ENCODE measurements at places on chromosomes 7 and 10.

- no peak for DNase-seq
Observed at GRCh38 chr7:88140947-88141346, 78.9 kb downstream of the SRI start.

- DNase-seq: no peak
Observed at GRCh38 chr7:44819292-44819691, 22.8 kb downstream of the PPIA start.

DNA sequence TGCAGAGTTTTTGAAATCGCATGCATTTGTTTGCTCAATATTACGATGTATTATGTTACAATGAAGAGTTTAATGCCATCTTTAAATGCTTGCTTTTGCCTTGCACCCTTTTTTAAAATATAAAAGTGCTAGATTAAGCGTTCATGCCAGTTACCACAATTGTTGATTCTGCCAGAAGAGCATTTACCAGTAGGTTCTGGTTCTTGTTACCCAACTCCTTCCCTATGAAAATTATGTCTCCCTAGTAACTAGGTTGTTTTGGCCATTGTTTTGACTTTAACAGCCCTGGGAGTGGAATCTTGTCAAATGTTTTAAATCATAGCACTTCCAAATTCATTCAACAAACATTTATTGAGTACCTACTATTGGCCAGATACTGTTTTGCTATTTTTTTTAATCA is 32.8 kb upstream of the CDK14 start:
- no peak for DNase-seq

DNA sequence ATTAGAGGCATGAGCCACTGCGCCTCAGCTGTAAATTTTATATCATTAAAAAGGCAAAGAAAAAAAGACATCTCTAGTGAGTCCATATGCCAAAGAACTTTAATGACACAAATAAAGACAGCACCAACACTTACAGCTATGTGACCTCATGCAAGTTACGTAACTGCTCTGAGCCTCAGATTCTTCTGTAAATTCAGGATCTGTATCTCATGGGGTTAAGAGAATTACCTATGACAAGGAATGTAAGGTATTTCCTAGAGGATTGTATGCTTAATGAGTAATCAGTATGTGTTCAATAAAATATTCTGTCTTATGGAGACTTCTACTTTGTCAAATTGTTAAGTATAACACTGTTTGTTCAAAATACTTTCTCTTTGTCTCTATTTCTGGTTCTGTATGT is 274.0 kb upstream of the GLI3 start:
- no peak for DNase-seq

DNA sequence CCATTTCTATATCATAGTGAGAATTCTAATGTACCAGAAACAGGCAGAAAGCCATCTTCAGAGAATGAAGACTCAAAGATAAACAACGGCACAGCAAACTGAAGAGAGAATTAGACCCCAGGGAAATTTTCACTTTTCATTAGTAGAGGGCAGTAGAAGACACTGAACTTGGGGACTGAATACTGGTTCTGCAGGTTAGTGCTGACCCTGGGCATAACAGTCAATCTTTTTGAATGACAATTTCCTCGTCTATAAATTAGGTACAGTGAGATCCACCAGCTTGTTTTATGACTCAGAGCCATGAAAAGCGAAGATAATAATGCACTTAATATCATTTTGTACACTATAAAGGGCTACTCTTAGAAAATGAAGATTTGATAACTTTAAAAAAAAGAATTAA is 13.7 kb downstream of the FKBP14 start:
- DNase-seq: no peak

GRCh38 chr10:110946496-110946895 is 27.1 kb downstream of the SHOC2 start:
- DNase-seq: no peak

- no peak for DNase-seq
Observed at GRCh38 chr7:75649462-75649861, 89.3 kb downstream of the HIP1 start.

DNA sequence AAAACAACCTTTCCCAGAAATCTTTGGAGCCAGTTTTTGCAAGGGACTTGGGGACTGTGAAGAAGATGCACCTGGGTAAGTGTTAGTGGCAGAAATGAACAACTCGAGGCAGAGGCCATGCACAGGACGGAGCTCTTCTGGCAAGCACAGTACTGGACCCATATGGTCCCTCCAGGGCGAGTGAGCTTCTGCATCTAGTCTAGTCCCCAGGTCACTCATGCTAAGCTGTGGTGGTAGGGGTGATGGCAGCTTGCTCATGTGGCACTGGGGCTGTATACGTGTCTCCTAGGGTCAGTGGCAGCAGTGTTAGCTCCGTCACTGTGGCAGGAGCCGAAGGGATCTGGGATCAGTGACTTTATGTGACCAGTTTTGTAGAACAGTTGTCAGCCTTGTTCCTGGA is 9.3 kb upstream of the LRRC61 start:
- DNase-seq: no peak

- no peak for DNase-seq
Observed at GRCh38 chr10:86179153-86179524, 187.5 kb downstream of the GRID1 start.

DNA sequence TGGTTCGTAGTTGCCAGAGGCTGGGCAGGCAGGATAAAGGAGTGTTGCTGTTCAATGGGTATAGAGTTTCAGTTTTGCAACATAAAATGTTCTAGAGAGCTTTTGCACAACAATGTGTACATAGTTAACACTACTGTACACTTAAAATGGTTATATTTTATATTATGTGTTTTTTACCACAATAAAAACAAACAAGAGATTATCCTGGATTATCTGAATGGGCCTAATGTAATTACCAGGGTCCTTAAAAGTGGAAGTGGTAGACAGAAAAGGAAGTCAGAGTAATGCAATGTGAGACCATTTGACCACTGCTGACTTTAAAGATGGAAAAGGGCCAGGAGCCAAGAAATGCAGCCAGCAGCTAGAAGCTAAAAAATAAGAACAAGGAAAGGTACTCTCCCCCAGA is 159.7 kb downstream of the SGMS1 start:
- no peak for DNase-seq

GRCh38 chr10:99784727-99785441 is 2.4 kb downstream of the ABCC2 start:
- DNase-seq: no peak

DNA sequence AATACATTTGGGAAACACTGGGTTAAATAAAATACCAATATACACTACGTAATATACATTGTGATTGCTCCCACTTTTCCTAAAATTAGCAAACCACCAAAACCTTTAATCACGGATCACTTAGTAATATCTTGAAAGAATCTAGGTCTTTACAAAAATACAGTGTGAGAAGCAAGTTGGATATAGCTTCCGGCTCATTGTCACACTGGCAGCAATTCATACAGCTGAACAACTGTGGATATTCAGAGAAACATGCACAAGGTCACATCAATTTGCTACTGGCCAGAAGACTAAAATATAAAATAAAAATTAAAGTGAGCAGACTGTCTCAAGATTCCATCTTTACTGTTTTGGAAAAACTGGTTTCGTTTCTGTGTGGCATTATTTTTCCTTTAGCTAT is 69.1 kb downstream of the ZNF438 start:
- DNase-seq: no peak

DNA sequence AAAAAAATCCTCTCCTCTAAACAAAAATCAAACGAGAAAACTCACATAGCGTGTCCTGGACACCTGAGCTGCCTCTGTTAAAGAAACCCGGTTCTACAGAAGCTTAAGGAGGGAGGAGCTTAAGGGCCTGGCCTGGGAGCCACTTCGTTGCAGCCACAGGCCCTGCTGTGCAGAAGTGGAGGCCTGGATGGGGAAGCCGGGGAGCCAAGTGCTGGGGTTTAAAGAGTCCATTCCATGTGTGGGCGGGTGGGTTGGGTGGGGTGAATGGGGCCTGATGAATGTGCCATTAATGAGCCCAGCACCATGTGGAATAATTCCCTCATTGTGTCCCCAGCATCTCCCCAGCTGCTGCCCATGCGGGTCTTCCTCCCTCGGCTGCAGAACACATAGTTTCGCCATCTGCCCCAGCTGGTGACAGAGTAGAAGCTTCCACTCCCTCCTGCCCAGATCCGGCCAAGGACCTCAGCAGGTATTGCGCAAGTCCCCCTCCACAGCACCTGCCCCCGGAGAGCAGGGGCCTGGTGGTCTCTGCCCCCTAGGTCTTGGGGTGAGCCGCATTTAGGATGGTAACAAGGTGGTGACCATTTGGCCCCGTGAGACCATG is 127.8 kb upstream of the BTBD16 start:
- DNase-seq: no peak
